ENCODE measurements at places on chromosomes 11 and 22. TPM values are rescaled to one million over a fixed set of nuclear protein-coding genes. Genes with fewer than 3 reads are reported as not detected.

The LINC01488 gene
- total RNA-seq, result not detected

The CDC45 gene
- total RNA-seq, result 6.0 TPM

The GLB1L2 gene
- 2.7 TPM for total RNA-seq

The DNAJB7 gene
- total RNA-seq, result not detected

The GPR83 gene
- total RNA-seq, result 0.10 TPM
